ENCODE measurements at places on chromosomes 4 and X. TPM values are rescaled to one million over a fixed set of nuclear protein-coding genes. Genes with fewer than 3 reads are reported as not detected.

AKAP14 gene
- not detected for total RNA-seq

POU3F4 gene
- not detected for total RNA-seq

SMR3B gene
- not detected for total RNA-seq

CRLF2 gene
- total RNA-seq = not detected

GSPT2 gene
- total RNA-seq = 9.7 TPM

C4orf50 gene
- total RNA-seq = not detected

CXCL5 gene
- 0.80 TPM for total RNA-seq

FAM120C gene
- 4.8 TPM for total RNA-seq

MYOZ2 gene
- total RNA-seq = 0.13 TPM

ZCCHC18 gene
- 1.7 TPM for total RNA-seq

CLDN2 gene
- total RNA-seq = not detected

XAGE1A gene
- not detected for total RNA-seq

CENPVL2 gene
- total RNA-seq = not detected

SH3RF1 gene
- 27.1 TPM for total RNA-seq

MAP7D2 gene
- 0.14 TPM for total RNA-seq

CTAG2 gene
- total RNA-seq = not detected

CFAP299 gene
- not detected for total RNA-seq

C4orf36 gene
- 0.50 TPM for total RNA-seq

TRMT2B gene
- 28.9 TPM for total RNA-seq

DSPP gene
- not detected for total RNA-seq

IL13RA2 gene
- 0.53 TPM for total RNA-seq

KLKB1 gene
- total RNA-seq = not detected

PPP1R2C gene
- not detected for total RNA-seq

WNK3 gene
- total RNA-seq = 1.3 TPM

ITIH6 gene
- total RNA-seq = not detected
